ENCODE measurements at places on chromosomes 4 and X.

- DNase-seq = no peak
Observed at GRCh38 chr4:25903900-25904747, 9.9 kb upstream of the SMIM20 start.

DNA sequence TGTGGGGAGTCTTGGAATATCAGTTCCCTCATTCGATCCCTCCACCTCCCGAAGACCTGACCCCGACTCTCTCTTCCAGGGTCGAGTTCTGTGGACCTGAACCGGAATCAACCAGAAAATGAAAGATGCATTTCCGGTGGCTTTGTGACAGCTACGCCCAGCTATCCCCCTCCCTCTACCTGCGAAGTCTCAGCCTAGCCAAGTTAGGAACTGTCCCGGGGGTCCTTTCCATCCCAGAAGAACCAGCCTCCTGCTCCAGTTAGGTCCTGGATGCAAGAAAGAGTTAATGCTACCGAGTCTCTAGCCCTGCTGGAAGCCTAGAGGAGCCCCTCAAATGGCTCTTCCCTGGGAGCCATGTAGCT lies 13.4 kb upstream of the ETDC start:
- no peak for DNase-seq

DNA sequence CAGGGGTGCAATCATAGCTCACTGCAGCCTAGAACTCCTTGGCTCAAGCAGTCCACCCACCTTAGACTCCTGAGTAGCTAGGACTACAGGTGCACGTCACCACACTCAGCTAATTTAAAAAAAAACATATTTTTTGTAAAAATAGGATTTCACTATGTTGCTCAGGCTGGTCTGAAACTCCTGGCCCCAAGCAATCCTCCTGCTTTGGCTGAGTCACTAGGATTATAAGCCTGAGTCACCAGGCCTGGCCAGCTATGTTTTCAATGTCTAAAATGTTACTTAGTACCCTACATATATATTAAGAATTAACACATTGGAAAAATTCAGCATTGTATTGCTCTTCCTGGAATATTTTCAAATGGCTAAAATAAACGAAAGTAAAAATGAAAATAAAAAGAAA lies 37.5 kb downstream of the PNPLA4 start:
- no peak for DNase-seq

- DNase-seq = no peak
Observed at GRCh38 chr4:548976-549375, 27.1 kb downstream of the TMEM271 start.

DNA sequence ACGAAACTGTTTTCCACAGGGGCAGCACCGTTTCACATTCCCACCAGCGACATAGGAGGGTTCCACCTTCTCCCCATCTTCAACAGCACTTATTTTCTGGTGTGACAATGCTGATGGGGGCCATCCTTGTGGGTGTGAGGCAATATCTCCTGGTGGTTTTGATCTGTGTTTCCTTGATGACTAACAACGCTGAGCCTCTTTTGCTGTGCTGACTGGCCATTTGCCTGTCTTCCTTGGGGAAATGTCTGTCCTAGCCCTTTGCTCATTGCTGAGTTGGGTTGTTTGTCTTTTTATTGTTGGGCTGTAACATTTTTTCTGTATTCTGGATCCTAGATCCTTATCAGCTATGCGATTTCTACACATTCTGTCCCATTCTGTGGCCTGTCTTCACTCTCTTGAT lies 33.7 kb downstream of the ATP2B3 start:
- no peak for DNase-seq

GRCh38 chrX:53882331-53882730 lies 161.9 kb downstream of the PHF8 start:
- DNase-seq = no peak

DNA sequence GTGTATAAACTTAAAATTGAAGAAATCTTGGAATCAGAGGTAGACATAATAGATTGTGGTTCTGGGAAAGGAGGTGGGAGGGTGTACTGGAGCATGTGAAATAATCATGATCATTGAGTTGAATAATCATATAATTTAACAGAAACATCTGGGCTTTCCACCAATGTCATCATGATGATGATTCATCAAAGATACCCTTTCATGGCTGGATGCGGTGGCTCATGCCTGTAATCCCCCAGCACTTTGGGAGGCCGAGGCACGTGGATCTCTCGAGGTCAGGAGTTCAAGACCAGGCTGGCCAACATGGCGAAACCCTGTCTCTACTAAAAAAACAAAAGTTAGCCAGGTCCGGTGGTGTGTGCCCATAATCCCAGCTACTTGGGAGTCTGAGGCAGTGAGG lies 6.7 kb upstream of the RUFY3 start:
- no peak for DNase-seq

- no peak for DNase-seq
Observed at GRCh38 chr4:1192091-1192492, 19.7 kb upstream of the SPON2 start.

- DNase-seq = no peak
Observed at GRCh38 chr4:386708-387105, 49.1 kb downstream of the ZNF141 start.

GRCh38 chr4:170035845-170036244 lies 9.7 kb upstream of the MFAP3L start:
- DNase-seq = no peak

- DNase-seq = no peak
Observed at GRCh38 chr4:87326460-87326859, 3.8 kb upstream of the HSD17B13 start.

GRCh38 chr4:156971676-156972378 lies at the start of gene PDGFC:
Gene PDGFC (minus strand): TSS chr4:156971799. CDS start chr4:156970903, 896 bp downstream.
- DNase-seq = no peak

- DNase-seq = no peak
Observed at GRCh38 chr4:155769090-155769489, 10.3 kb downstream of the GUCY1B1 start.

- no peak for DNase-seq
Observed at GRCh38 chrX:42456176-42456700, 321.7 kb downstream of the PPP1R2C start.

DNA sequence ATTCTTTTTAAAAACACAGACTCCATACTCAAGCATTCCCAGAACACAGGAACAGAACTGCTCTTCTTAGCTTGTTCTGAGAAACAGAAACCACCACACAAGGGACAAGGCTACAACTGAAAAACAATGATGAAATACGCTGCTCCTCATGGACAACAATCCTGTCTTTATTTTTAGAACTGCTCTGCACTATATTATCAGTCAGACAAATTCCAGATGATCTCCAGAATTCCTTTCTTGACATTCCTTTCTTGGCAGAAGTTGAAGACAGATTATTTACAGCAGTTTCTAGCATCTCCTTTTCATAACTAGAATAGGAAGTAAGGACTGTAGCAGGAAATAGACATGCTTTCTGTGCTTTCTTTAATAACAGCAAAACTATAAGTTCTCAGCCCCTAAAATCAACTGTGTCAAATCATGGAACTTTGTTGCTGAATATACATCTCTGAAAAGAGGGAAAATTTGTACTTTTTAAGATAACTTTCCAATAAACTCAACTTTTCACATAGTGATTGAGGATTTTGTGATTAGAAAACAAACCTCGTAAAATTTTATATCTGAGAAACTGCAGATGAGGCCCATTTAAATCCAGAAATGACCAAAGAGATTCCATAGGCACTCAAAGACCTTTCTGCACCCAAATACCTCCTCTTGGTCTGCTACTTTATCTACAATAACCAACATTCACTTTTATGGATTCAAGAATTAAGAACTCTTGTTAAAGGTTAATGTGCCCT lies 35.9 kb downstream of the ANTXR2 start:
- no peak for DNase-seq

DNA sequence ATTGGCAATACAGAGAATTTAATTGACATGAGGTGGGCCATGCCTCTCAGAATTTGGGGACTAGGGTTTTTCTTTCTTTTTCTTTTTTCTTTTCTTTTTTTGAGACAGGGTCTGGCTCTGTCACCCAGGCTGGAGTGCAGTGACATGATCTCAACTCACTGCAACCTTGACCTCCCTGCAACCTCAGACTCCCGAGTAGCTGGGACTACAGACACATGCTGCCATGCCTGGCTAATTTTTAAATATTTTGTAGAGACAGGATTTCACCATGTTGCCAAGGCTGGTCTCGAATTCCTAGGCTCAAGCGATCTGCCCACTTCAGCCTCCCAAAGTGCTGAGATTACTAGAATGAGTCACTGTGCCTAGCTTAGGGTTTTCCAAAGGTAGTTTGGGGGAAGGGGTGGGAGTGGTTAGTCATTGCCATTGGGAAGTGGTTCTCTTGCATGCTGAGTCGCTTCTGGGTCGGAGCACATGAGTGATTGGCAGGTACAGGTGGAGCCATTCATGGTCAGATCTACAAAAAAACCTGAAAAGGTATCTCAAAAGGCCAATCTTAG lies 54.5 kb downstream of the MID2 start:
- no peak for DNase-seq

DNA sequence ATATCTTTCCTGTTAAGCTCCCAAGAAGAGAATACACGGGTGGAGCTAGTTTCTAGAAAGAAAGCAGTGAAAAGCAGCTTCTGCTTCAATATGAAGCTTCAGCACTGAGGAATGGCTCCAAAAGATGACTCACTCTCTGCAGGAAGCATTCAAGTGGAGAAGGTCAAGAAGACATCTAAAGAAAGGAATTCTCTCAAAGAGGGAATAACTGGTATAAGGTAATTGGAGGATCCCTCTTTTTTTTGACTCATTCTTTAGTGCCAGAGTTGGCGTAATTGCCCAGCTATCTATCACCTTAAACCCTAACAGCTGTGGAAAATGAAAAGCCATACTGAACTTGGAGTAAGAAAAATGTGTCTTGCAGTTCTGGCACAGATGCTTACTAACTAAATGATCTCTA lies 3.5 kb downstream of the EDA2R start:
- DNase-seq = no peak

DNA sequence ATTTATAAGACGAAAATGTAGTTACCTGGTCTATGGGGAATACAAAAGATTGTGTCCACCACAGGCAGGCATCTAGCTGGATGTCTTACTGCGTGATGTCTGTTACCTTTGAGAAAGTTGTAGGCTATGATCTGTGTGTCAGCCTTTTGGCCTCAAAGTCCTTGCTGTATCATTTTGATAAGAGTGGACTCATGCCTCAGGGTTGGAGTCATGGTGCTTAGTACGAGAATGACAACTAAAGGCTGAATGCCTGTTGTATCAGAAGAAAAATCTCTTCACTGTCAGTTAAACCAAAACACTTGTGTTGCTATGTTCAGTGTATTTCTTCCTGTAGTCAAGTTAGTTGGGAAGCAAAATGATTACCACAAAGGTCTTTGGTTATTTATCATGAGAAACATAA lies 226.2 kb downstream of the ARHGAP10 start:
- no peak for DNase-seq

DNA sequence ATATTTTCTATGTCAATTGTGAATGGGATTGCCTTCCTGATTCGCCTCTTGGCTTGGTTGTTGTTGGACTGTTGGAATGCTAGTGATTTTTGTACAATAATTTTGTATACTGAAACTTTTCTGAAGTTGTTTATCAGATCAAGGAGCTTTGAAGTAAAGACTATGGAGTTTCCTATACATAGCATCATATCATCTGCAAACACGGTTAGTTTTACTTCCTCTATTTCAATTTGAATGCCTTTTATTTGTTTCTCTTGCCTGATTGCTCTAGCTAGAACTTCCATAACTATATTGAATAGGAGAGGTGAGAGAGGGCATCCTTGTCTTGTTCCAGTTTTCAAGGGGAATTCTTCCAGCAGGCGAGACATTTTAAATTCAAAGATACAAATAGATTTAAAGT lies 226.5 kb downstream of the FBXO8 start:
- DNase-seq = no peak

- DNase-seq = no peak
Observed at GRCh38 chr4:142353149-142353738, 492.9 kb downstream of the INPP4B start.

GRCh38 chr4:88674979-88675378 lies 22.6 kb downstream of the NAP1L5 start:
- DNase-seq = no peak

DNA sequence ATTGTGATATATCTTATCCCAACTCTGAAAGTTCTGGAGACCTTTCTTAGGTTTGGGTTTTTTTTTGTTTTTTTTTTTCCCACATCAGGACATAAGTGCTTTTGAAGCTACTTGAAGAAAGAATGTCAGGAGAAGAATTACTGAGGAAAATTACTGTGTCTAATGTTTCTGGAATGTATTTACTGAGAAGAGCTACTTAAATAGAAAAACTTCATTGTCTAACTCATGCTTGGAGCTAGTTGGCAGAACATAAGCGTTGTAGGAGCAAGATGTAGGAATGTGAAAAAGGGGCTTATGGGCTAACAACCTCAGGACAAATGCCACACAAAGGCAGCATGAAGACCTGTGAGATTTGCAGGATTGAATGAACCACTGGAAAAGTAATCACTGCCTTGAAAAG lies 166.6 kb upstream of the GLRA2 start:
- DNase-seq = no peak

DNA sequence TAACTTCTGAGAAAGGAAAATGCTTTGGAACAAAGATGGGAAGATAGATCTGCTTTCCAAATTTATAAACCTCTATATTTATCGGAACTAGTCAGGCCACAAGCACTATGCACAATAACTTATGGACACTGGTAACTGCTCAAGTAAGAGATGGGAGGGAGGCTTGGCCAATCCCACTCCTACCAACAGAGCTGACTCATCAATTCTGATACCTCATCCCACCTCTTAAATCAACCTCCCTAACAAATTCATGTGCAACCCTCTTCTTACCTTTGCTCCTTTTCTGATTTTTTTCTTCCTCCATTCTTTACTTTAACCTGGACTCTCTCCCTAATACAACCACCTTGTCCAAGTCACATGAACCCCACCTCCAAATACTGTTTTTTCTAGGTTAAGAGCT lies 289.9 kb upstream of the FAM241A start:
- DNase-seq = no peak

GRCh38 chr4:15005474-15006115 lies 3.3 kb downstream of the CPEB2 start:
- DNase-seq = no peak

- no peak for DNase-seq
Observed at GRCh38 chr4:182189103-182189878, 53.9 kb upstream of the TENM3 start.

DNA sequence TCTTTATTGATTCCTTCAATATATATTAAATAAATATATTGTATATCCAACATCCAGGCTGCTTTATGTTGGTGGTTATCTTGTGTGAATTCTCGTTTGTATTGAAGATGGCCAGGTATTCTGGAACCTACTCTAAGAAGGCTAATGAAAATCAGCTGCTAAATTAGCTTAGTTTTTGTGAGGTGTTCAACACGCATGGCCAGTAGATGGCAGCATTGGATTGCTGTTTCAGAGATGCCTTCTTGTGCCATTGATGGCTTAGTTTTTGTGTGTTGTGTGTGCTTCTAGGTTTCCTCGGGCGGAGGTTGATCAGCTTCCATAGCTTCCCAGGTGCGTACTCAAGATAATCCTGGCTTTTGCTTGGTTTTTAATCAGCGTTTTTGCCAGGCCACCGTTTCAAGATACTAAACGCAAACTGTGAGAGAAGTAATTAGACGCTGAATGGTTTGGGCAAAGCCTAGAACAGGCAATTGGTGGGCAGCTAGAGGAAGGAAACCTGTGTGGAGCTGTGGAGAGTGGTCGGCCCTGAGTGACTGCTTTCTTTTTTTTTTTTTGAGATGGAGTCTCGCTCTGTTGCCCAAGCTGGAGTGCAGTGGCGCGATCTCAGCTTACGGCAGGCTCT lies 15.1 kb downstream of the NOCT start:
- peak; percentile 43 for DNase-seq

Data from stimulated activated CD4-positive, alpha-beta T cell treated with anti-CD3 and anti-CD28 coated beads, TNF-alpha, amount 100 ng/mL, for 1 hour (primary cell).